SK-N-MC (cell line): ENCODE measurements at places on chromosomes 13 and 19.

DNA sequence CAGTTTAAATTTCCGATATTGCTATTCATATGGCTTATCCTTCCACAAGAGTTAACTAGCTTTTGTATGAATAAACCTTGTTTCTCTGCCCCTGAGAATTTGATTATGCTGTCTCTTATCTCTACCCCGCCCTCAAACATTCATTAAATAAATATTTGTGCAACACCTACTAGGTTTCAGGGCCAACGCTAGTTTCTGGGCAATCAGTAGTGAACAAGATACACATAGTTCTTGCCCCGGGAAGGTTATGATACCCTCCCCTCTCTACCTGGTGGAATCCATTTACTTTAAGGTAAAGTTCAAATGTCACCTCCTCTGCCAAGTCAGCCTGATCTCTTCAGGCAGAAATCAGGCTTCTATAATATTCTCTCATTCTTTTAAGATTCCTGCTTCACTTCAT lies 16.6 kb upstream of the USP12 start:
- no peak for DNase-seq

DNA sequence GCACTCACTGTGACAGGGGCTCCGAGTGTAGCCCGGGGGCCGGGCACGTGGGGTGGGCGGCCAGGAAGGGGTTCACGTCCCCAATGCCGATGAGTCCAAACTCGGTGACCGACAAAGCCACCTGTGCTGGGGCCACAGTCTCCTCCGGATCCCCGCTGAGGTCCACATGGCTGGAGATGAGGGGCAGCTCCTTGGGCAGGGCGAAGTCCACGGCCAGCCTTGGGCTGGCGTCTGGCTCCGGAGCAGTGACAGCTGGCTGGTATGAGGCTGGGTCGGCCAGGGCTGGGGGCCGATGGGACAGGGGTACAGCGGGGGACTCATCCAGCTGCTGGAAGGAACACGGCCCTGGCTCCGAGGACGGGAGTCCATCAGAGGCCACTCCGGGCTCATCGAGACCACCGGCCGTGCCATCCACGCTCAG lies 15.9 kb upstream of the PLPP2 start:
- DNase-seq, result no peak

- DNase-seq, result no peak
Observed at GRCh38 chr13:40983259-40983658, 35.9 kb downstream of the ELF1 start.

- no peak for DNase-seq
Observed at GRCh38 chr13:84315527-84315926, 433.3 kb upstream of the SLITRK1 start.

DNA sequence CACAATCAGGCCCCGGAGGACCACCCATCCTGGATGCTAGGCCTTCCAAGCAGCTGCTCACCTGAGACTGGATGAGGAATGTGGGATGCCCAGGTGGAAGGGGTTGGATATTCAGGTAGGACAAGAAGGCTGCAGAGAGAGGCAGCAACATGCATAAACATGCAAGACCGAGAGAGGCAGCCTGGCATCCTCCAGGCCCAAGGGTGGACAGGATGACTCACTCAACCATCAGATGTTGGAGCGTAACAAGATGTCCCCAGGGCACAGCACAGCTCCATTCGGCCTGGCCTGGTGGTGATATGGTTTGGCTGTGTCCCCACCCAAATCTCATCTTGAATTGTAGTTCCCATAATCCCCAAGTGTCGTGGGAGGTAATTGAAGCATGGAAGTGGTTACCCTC lies 10.0 kb upstream of the CABP5 start:
- no peak for DNase-seq
